MG63 (cell line): ENCODE measurements at places on chromosomes 3 and 15.

GRCh38 chr15:57494581-57494980, 97.1 kb upstream of the MYZAP start:
- DNase-seq = no peak

GRCh38 chr15:97146929-97147870, 813.3 kb upstream of the ARRDC4 start:
- DNase-seq = no peak

GRCh38 chr3:61573441-61573840, 12.1 kb downstream of the PTPRG start:
- no peak for DNase-seq

- DNase-seq = no peak
Measured at GRCh38 chr3:48285132-48285531, 44.2 kb downstream of the ZNF589 start.

DNA sequence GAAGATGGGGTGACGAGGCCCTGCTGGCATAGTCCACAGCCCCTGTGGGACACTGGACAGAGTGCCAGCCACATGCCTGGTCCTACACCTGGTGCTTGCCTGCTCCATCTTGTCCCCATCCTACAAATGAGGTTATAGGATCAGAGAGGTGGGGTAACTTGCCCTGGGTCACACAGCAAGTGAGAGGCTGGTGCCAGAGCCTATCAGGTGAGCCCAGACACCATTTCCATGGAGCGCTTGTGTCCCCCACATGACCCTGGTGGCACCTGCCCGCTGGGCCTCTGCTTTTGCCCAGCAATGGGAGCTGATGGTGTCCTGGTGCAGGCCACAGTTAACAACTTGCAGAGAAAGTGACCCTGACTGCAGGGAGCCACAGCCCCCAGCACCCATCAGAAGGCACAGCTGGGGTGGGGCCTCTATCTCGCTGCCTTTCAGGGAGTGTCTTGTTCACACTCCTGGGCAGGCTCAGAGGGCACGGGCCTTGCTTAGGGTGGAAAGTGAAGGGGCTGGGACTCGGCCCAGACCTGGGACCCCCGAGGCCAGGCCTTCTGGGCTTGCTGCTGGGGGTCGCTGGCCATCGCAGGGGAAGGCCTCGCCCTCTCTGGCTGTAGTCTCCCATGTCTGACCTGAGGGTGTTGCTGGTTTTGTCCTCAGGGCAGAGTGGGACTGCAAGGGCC, 7.2 kb downstream of the PLXNA1 start:
- DNase-seq = no peak

GRCh38 chr3:38916706-38917105, 100.7 kb upstream of the SCN10A start:
- no peak for DNase-seq

DNA sequence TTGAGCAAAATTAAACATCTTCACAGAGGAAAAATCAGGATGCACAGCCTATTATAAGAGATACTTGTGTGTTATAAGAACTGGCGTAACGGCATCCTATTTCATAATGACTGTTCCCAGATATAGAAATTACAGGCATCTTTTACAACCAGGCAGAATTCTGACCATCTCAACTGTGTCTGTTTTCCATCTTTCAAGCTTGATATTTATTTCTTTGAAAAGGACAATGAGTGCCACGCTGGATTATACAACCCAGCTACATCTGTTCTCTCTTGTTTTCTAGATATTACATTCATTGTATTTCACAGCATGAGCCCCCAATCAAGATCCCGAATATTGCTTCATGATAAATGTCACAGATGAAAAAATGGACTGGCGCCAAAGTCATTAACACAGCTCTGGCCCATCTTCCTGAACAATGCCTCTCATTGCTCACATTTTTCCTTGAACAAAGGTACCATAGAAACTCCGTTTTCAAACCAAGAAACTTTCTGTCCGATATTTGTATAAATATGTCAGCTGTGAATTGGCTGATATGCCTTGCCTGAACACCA, 420.6 kb downstream of the TBL1XR1 start:
- no peak for DNase-seq

DNA sequence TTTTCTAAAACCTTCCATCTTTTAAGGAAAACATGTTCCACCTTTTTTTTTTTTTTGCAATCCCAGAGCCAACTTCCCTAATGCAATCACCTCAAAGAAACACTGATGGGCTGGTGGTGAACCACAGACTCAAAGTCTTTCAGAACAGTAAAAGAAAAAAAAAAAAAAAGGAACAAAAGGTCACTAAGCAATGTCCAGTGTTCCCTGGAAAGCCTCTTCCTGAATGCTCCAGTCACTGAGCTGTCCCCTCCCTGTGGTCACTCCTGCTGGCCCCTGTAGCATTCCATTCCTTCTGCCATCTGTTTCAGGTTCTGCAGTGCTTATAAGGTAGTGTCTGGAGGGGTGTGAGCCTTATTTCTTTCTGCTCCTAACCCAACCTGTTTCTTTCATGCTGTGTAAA, 53.3 kb downstream of the AAGAB start:
- DNase-seq = no peak

DNA sequence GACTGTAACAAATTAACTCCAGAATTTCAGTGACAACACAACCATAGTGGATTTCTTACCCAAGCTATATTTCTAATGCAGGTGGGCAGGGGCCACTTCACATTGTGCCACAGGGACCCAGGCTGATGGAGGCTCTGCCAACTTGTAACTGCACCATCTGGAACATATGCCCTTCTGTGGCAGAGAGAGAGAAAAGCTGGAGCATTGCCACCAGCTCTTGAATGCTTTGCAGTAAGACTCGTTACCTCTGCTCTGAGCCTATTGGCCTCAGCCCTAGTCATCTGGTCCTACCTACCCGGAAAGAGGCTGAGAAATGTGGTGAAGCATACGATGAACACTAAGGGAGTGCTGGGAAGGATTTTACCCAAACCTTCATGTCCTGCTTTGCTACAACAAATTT, 587.1 kb downstream of the ZNF385D start:
- DNase-seq = no peak
